Chondrocyte (in vitro differentiated cells): ENCODE measurements at places on chromosomes 6 and 20.

GRCh38 chr6:33839399-33840047 lies 35.7 kb upstream of the MLN start:
- no peak for DNase-seq

- DNase-seq, result no peak
These were observed 13.2 kb downstream of the TJAP1 start for GRCh38 chr6:43490523-43490939.

GRCh38 chr20:50810842-50811241 lies 16.0 kb downstream of the BCAS4 start:
- no peak for DNase-seq

GRCh38 chr6:159961528-159961927 lies 7.4 kb upstream of the IGF2R start:
- DNase-seq, result no peak

DNA sequence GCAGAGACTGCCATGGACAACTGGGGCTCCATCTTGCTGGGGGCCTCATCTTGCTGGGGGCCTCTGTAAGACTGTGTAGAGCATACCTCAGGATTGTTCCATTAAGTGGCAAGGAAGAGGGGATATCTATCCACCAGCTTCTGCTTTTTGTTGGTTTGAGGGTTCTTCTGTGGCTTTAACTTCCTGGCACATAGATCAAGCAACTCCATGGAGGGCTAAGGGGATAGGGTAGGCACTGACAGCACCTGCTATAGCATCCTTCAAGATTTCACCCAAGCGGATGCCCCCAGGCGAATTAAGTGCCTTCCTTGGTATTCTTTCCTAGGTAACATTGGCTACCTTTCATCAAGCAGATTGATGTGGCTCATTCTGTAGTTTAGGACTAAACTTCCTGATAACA lies 3.8 kb upstream of the LRRN4 start:
- DNase-seq, result no peak
